ENCODE measurements at places on chromosomes 2 and 18.

GRCh38 chr2:46816846-46817726 lies 98.5 kb downstream of the MCFD2 start:
- DNase-seq, result no peak

DNA sequence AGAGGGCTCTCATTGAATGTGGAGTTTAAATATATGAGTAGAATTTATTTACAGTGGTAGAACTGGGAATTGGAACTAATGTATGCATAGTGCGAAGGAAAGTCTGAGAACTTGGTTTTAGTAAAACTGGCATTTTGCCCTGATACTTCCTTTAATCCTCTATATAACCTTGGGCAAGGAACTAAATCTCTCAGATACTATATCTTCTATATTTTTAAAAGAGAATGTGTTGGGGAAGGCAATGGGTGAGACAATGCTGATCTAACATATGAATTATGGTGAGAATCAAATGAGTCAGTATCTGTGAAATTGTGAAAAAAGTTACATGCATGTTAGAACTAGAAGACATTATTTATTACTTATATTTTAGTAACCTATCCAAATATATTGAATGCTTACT lies 2109.4 kb upstream of the PIK3C3 start:
- no peak for DNase-seq

GRCh38 chr2:24261441-24261840 lies 86.6 kb downstream of the FAM228A start:
- DNase-seq, result no peak

GRCh38 chr2:109721135-109721534 lies 73.0 kb upstream of the RGPD5 start:
- DNase-seq, result no peak
